ENCODE measurements at places on chromosomes 4 and X. TPM values are rescaled to one million over a fixed set of nuclear protein-coding genes. Genes with fewer than 3 reads are reported as not detected.

EDA gene
- 1.4 TPM for total RNA-seq

SUPT20HL2 gene
- not detected for total RNA-seq

PFKFB1 gene
- total RNA-seq = 0.67 TPM

PDCL2 gene
- total RNA-seq = not detected

BMPR1B gene
- total RNA-seq = 11.3 TPM

CYBB gene
- under 0.01 TPM for total RNA-seq

GNPDA2 gene
- total RNA-seq = 22.3 TPM

HNRNPDL gene
- total RNA-seq = 256 TPM

SLC26A1 gene
- total RNA-seq = not detected

IL2 gene
- total RNA-seq = not detected

ADGRL3 gene
- not detected for total RNA-seq

S100P gene
- 0.17 TPM for total RNA-seq

F8A1 gene
- 9.8 TPM for total RNA-seq

CT45A2 gene
- not detected for total RNA-seq

FABP2 gene
- not detected for total RNA-seq
